ENCODE measurements at places on chromosomes 1 and 21. TPM values are rescaled to one million over a fixed set of nuclear protein-coding genes. Genes with fewer than 3 reads are reported as not detected.

- H3K36me3 ChIP-seq = no peaks in the 10 kb centered on the region
- H3K4me1 ChIP-seq = peaks cover 49% of the 10 kb centered on the region
- no peak for DNase-seq
- no peak overlapping the region for H3K27ac ChIP-seq
- H3K4me3 ChIP-seq = no peak overlapping the region
Observed at GRCh38 chr1:158025576-158026230, 32.3 kb downstream of the KIRREL1 start.

GRCh38 chr1:9872430-9873165 is 37.5 kb downstream of the CTNNBIP1 start:
- peaks cover 41% of the 10 kb centered on the region for H3K36me3 ChIP-seq
- H3K4me1 ChIP-seq = peaks cover 12% of the 10 kb centered on the region
- no peak overlapping the region for H3K27ac ChIP-seq
- no peaks in the 10 kb centered on the region for H3K27me3 ChIP-seq
- no peak for DNase-seq
- H3K4me3 ChIP-seq = no peak overlapping the region

Gene HHAT
- 5.3 TPM for total RNA-seq

- H3K4me1 ChIP-seq = peaks cover 6% of the 10 kb centered on the region
- DNase-seq = no peak
- no peak overlapping the region for H3K4me3 ChIP-seq
- no peaks in the 10 kb centered on the region for H3K27me3 ChIP-seq
- no peak overlapping the region for H3K27ac ChIP-seq
Observed at GRCh38 chr1:70405780-70406416, 5.2 kb upstream of the CTH start.

Gene CHODL
- not detected for total RNA-seq

Gene RGS8
- total RNA-seq = not detected

- no peak overlapping the region for H3K4me3 ChIP-seq
- no peaks in the 10 kb centered on the region for H3K36me3 ChIP-seq
- no peaks in the 10 kb centered on the region for H3K27me3 ChIP-seq
- no peaks in the 10 kb centered on the region for H3K4me1 ChIP-seq
- DNase-seq = no peak
Observed at GRCh38 chr1:168963601-168964000, 142.9 kb upstream of the ATP1B1 start.

- H3K36me3 ChIP-seq = no peaks in the 10 kb centered on the region
- H3K27me3 ChIP-seq = no peaks in the 10 kb centered on the region
- H3K4me1 ChIP-seq = peaks cover 23% of the 10 kb centered on the region
- H3K4me3 ChIP-seq = peak overlapping the region; percentile 82
Observed at GRCh38 chr1:151539321-151540020, 638 bp upstream of the TUFT1 start.

Gene TUFT1
- total RNA-seq = 10.5 TPM

GRCh38 chr1:153120945-153121344 is 7.6 kb upstream of the SPRR2F start:
- DNase-seq = no peak
- H3K36me3 ChIP-seq = no peaks in the 10 kb centered on the region
- no peaks in the 10 kb centered on the region for H3K27me3 ChIP-seq
- no peak overlapping the region for H3K27ac ChIP-seq
- H3K4me3 ChIP-seq = no peak overlapping the region

Gene CD84
- 24.1 TPM for total RNA-seq

DNA sequence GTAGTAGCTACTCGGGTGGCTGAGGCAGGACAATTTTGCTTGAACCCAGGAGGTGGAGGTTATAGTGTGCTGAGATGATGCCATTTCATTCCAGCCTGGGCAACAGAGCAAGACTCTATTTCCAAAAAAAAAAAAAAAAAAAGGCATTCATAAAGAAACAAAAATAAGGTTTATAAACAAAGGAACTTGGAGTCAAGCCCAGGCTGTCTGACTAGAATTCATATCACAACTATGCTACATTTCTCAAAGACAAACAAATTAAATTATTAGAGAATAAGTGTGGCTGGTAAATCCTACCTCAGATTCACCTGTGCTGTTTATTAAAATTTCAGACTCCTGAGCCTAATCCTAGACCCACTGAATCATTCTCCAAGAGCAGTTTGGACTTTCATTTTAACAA is 4.2 kb downstream of the GCLM start:
- DNase-seq = no peak
- peaks cover 23% of the 10 kb centered on the region for H3K4me1 ChIP-seq
- no peak overlapping the region for H3K27ac ChIP-seq
- H3K4me3 ChIP-seq = no peak overlapping the region
- H3K36me3 ChIP-seq = peaks cover 7% of the 10 kb centered on the region
- H3K27me3 ChIP-seq = no peaks in the 10 kb centered on the region

- peaks cover 8% of the 10 kb centered on the region for H3K4me1 ChIP-seq
- peak; percentile 74 for DNase-seq
- H3K27me3 ChIP-seq = peaks cover 37% of the 10 kb centered on the region
- H3K27ac ChIP-seq = no peak overlapping the region
- no peaks in the 10 kb centered on the region for H3K36me3 ChIP-seq
- H3K4me3 ChIP-seq = peak overlapping the region; percentile 29
Observed at GRCh38 chr1:38578271-38578951, 281.2 kb downstream of the RRAGC start.

DNA sequence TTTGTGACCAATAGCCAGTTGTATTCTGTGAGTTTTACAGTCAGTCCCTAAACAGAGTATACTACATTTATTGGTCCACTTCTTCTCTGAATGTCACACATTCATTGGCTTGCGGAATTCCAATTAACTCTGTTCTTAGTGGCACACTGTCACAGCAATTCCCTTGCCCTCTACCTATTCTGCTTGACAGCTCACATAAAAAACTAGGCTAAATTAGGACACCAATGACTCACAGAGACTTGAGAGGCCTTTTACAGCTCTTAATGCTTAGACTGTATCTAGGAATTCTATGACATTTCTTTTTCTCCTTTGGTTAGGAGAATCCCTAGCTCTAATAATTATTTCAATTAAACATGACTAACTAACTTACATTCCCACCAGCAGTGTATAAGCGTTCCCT is 104.1 kb downstream of the NEGR1 start:
- no peaks in the 10 kb centered on the region for H3K36me3 ChIP-seq
- H3K27me3 ChIP-seq = no peaks in the 10 kb centered on the region

DNA sequence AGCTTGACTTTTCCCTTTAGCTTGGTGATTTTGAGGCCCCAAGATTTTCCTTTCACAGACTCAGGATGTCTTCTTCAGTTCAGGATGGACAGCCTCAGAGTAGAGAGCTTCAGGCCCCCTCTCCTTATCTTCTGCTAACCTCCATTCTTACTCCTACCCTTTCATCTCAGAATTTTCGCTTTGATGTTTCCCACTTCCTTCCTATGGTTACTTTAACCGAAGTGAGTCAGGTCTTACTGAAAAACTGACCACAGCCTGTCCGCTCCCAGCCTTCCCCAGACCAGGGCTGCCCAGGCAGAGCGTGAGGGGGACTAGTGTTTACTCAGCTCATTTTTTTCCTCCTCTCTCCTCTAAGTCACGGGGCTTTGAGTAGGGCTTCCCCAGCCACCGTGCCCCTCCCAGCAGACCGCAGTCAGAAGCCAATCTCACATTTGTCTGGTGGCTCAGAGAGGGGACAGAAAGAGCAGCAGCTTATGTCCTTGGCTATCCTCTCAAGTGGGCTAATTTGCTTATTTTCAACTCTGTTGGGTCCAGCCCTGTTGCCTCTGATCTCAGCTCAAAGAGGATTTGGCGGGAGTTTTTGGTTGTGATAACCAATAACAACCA is 4.2 kb upstream of the IL19 start:
- DNase-seq = peak; percentile 76
- no peak overlapping the region for H3K27ac ChIP-seq
- H3K4me1 ChIP-seq = peaks cover 29% of the 10 kb centered on the region

DNA sequence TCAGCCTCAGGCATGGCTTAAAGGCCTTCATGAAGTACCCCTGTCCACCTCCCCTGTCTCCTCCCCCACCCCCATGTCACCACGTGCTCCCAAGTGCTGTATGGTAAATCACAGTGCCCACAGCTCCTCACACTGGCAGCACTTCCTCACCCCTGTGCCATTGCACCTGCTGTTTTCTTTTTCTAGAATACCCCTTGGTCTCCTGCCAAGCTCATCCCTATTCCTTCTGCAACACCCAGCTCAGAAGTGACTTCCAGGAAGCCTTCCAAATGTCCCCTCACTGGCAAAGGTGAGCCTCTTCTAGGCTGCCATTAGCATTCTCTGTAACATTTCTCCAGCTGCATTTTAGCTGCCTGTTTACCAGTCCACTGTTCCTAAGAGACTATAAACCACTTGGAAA is 9.4 kb downstream of the AKNAD1 start:
- H3K36me3 ChIP-seq = no peaks in the 10 kb centered on the region
- H3K4me1 ChIP-seq = peaks cover 7% of the 10 kb centered on the region

Gene LIN28A
- total RNA-seq = not detected

Gene ANKRD34A
- total RNA-seq = 0.41 TPM

Gene TBX15
- total RNA-seq = 0.15 TPM

Gene IL19
- total RNA-seq = not detected

- H3K36me3 ChIP-seq = no peaks in the 10 kb centered on the region
- DNase-seq = no peak
- no peaks in the 10 kb centered on the region for H3K4me1 ChIP-seq
- H3K4me3 ChIP-seq = no peak overlapping the region
- H3K27me3 ChIP-seq = peaks cover 23% of the 10 kb centered on the region
Observed at GRCh38 chr1:3055051-3055450, 14.0 kb upstream of the PRDM16 start.

Gene SLC6A17
- not detected for total RNA-seq

Gene ZNF678
- total RNA-seq = 9.0 TPM

GRCh38 chr1:81432654-81433109 is 368.1 kb upstream of the ADGRL2 start:
- no peak overlapping the region for H3K4me3 ChIP-seq
- H3K4me1 ChIP-seq = no peaks in the 10 kb centered on the region

- H3K27me3 ChIP-seq = no peaks in the 10 kb centered on the region
- no peaks in the 10 kb centered on the region for H3K36me3 ChIP-seq
- H3K27ac ChIP-seq = no peak overlapping the region
- H3K4me1 ChIP-seq = peaks cover 11% of the 10 kb centered on the region
Observed at GRCh38 chr1:162625679-162626078, 6.6 kb upstream of the DDR2 start.

Gene OR2M3
- not detected for total RNA-seq

Gene OR2L5
- not detected for total RNA-seq

Gene F13B
- total RNA-seq = not detected

- no peaks in the 10 kb centered on the region for H3K36me3 ChIP-seq
- H3K27me3 ChIP-seq = no peaks in the 10 kb centered on the region
- DNase-seq = no peak
- no peak overlapping the region for H3K27ac ChIP-seq
Observed at GRCh38 chr1:88698140-88698539, 14.1 kb downstream of the PKN2 start.

All from lower lobe of right lung (tissue), 2 donors.